Caco-2 (cell line): ENCODE measurements at places on chromosomes 2 and 18.
A peak's percentile ranks its signal among the peaks of the same experiment; 100 is the strongest.

- DNase-seq = no peak
Observed at GRCh38 chr2:11280713-11281112, 63.7 kb downstream of the ROCK2 start.

- DNase-seq = no peak
Observed at GRCh38 chr2:30323499-30323898, 92.2 kb downstream of the LBH start.

DNA sequence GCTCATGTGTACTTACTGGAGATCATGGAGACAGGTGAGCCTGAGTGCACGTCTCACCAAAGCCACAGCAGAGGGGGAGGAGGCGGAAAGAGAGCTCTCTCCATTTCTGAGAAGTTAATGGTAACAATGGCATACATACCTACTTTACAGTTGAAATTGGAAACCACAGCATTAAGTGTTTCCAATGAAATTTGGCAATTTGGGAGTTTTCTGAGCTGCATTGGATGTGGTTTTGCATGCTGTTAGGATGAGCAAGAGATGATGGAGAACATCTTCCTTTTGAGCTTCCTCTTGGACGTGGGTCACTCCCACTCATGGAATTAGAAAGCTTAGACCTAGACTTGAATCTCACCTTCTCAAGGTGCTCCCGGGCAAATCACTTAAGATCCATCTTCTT lies 25.5 kb upstream of the IL37 start:
- DNase-seq = no peak

- no peak for DNase-seq
Observed at GRCh38 chr18:63951302-63951705, 2.2 kb downstream of the HMSD start.

DNA sequence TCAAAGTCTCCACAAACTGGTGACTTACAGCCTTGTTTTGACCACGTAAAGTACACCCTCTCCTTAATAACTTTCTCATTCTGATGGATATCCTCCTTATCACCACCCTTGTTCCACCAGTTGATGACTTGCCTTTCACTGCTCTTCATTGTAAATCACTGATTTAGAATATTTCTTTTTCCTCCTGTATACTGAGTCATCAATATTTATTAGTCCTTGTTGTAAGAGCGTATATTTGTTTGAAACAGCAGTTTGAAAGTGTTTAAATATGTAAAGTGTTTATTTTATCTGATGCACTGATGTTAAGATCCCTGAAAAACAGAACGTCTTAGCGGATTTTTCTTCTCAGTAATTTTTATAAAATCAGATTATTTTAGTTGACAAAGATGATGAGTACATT lies 34.2 kb upstream of the DYSF start:
- no peak for DNase-seq

- DNase-seq = no peak
Observed at GRCh38 chr2:19801367-19802080, 100.3 kb downstream of the TTC32 start.

- DNase-seq = peak; percentile 79
Observed at GRCh38 chr2:105744091-105744908, 412 bp upstream of the NCK2 start.

GRCh38 chr2:98241592-98241991 lies 104.7 kb upstream of the CNGA3 start:
- DNase-seq = no peak

- peak; percentile 31 for DNase-seq
Observed at GRCh38 chr18:13530879-13531387, 195.4 kb downstream of the FAM210A start.

DNA sequence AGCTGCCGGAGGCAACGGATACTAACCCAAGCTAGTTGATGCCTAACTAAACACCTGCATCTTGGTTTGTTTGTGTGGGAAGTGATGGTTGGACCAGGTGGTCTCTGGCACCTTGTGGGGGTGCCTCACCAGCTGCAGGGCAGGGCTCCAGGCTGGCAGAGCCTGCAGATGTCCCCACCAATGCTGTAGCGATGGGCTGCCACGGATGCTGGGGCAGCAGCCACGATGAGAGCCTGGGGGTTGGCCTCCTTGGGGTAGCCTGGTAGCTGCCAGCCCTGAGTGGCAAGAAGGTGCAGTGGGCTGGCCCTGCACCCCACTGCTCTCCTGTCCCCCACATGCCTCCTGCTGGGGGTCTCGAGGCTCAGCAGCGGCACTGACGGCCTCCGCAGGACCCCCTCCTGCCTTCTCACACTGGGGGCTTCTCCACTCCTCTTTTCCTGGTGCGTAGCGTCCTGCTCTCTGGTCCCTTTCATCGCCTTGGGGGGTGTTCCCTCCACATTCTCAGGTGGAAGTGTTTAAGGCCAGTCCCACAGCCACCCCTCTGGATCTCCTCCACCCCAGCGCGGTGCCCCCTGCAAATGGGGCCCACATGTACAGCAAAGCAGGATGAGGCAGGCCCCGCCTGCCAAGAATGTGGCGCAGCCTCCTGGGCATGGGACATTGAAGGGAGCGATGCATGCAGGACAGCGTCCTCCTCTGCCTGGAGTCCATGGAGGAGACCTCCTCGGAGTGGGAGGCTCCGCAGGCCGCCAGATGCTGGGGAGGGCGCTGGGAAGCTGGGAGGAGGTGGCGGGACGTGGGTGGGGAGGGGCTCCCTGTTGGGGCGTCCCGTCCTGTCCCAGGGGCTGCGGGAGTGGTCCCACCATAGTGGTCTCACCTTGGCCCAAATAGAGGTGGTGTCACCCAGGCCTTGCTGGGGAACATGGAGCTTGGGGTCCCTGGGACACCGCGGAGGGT lies 173.1 kb downstream of the ASB1 start:
- no peak for DNase-seq

DNA sequence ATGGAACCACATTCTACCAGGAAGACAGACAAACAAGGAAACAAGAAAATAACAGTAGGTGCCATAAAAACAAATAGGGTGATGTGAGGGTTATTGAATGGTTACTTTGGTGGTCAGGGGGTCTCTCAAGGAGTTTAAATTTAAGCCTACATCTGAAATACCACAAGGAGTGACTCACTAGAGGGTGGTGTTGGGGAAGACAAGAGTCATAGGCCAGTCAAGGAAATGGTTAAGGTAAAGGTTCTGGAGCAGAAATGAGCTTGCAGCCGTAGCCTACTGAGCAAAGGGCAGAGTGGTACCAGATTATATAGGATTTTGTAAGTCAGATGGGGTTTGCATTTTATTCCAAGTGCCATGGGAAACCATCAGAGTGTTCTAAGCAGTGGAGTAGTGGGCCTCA lies 135.6 kb upstream of the DAPL1 start:
- DNase-seq = no peak

GRCh38 chr2:145764631-145765030 lies 1244.7 kb upstream of the ZEB2 start:
- no peak for DNase-seq

- no peak for DNase-seq
Observed at GRCh38 chr2:68907232-68907919, 36.2 kb upstream of the BMP10 start.

- no peak for DNase-seq
Observed at GRCh38 chr18:12428923-12429322, 21.2 kb downstream of the PRELID3A start.

- DNase-seq = no peak
Observed at GRCh38 chr2:188132385-188132784, 159.3 kb upstream of the GULP1 start.

- peak; percentile 47 for DNase-seq
Observed at GRCh38 chr2:221494556-221494955, 77.5 kb downstream of the EPHA4 start.

GRCh38 chr2:94997981-94998930 lies 27.3 kb upstream of the MAL start:
- peak; percentile 19 for DNase-seq

DNA sequence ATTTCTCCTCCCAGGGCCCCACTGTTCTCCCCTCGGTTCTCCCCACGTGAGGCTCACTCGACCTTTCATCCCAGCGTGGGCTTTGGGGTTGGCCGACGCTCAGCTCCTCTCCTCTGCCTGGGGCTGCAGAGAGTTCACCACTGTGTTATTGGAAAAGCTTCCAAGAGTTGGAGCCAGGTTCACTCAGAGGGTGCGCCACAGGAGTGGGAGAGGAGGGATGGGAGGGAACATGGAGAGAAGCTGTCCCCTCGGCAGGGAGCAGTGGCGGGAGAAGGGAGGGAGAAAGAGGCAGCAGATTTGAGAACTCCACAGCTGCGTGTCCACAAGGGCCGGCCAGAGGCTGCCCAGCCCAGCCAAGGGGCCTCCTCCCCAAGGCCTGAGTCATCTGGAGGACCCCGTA lies 197.1 kb upstream of the SMAD2 start:
- DNase-seq = no peak

GRCh38 chr2:37711831-37712230 lies 40.4 kb upstream of the CDC42EP3 start:
- no peak for DNase-seq

DNA sequence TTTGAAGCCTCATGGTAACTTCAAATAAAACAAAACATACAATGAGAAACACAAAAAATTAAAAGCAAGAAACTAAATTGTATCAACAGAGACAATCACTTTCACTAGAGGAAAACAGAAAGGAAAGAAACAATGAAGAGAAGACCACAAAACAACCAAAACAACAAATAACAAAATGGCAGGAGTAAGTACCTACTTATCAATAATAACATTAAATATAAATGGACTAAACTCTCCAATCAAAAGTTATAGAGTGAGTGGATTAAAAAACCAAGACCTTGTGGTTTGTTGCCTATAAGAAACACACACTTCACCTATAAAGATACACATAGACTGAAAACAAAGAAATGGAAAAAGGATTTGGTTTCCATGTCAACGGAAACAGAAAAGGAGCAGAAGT lies 830.1 kb upstream of the TMEFF2 start:
- DNase-seq = no peak

GRCh38 chr2:20093263-20094141 lies 42.1 kb upstream of the LAPTM4A start:
- peak; percentile 89 for DNase-seq

DNA sequence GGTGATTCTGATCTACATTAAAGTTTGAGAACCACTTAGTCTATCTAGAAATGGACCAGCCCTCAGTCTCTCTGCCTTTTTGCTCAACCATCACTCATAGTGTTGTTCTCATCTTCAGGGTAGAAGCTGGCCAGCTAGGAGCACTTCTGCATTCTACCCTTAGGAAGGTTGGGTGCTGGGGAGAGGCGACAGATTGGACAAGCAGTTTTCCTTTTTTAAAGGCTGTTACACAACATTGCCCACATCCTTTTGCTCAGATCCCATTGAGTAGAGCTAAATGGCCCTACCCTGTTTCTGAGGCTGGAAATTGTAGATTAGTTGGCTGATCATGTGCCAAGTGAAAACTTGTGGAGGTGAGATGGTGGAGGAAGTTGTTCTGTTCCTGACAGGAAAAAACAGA lies 35.6 kb downstream of the OSBPL6 start:
- DNase-seq = no peak

GRCh38 chr2:205041472-205042130 lies 496.3 kb downstream of the PARD3B start:
- DNase-seq = no peak

DNA sequence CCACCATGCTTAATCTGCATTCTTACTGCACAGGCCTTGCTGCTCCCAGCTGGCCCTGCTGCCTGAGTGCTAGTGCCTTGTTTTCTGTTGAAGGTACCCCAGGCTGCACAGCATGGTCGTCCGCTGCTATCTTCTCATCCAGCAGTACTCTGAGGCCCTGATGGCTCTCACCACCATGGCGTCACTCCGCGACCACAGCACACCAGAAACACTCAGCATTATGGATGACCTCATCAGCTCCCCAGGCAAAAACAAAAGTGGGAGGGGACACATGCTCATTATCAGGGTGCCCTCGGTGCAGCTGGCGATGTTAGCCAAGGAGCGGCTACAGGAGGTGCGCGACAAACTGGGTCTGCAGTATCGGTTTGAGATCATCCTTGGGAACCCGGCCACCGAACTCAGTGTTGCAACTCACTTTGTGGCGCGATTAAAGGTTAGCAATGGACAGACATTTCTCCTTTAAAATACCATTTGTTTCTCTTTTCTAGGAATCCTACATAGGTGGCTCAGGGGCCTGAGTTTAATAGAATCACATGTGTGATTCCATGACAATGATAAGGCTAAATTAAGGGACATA lies 110.5 kb downstream of the ESCO1 start:
- DNase-seq = no peak

GRCh38 chr2:236940497-236940896 lies 145.2 kb upstream of the COPS8 start:
- DNase-seq = no peak

GRCh38 chr2:85340034-85340892 lies 12.5 kb upstream of the TGOLN2 start:
- no peak for DNase-seq

DNA sequence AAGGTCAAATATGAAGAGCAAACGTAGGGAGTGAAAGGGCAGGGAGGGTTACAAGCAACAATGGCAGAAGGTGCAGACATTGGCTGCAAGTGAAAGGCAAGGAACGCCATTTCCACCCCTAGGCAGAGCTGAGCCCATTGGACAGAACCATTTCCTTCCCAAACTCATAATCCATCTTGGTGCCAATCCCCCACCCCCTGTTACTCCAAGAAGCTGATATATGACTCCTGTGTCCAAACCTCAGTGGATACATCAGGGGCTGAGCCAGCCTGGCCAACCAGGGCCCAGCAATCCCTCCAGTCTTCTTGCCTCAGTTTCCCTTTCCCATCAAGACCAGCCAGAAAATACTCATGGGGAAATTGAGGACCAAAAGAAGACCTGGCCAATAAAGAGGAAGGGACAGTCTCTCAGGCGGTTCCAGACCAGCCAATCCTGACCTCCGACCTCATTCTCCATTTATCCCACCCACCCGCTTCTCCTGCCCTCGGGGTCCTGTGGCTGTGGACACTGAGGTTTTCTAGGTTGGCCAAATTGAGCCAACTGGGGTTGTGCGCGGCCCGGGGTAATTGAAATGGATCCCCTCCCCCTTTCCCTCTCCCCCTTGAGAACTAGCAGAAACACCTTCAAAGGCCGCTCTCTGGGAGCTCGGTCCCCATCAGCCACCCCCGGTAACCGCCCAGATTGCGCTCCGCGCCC lies 24.8 kb downstream of the TNS1 start:
- DNase-seq = no peak

DNA sequence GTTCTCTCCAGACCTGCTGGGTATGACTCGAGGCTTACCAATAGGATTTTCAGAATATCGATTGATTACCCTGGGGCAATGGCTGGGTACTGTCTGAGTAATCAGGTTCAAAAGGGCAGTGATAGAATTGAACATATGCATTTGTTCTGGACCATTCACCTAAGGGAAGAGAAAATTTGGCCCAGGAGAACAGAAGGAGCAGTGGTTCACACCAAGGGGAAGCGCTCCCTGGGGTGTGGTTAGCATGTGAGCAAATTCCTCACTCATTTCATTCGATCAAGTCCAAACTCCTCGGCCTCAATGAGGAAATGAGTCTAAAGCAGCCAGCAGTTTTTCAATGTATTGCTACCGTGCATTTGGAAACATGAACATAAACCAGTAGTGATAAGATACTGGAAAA lies 55.6 kb downstream of the CYP26B1 start:
- no peak for DNase-seq

DNA sequence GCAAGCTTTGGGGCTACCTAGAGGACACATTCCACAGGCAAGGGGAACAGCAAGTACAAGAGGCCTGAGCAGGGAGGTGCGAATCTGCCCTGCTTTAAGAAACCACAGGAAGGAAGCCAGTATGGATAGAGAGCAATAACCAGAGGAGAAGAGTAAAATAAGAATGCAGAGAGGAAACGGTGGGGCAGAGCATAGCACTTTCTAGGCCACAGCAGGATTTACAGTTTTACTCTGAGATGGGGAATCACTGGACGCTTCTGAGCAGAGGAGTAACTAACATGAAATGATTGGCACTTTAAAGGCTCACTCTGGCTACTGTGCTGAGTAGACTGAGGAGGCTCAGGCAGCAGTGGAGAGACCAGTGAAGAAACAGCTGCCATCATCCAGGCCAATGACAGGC lies 23.8 kb downstream of the AAK1 start:
- DNase-seq = no peak
